ENCODE measurements at places on chromosomes 6 and 20.

DNA sequence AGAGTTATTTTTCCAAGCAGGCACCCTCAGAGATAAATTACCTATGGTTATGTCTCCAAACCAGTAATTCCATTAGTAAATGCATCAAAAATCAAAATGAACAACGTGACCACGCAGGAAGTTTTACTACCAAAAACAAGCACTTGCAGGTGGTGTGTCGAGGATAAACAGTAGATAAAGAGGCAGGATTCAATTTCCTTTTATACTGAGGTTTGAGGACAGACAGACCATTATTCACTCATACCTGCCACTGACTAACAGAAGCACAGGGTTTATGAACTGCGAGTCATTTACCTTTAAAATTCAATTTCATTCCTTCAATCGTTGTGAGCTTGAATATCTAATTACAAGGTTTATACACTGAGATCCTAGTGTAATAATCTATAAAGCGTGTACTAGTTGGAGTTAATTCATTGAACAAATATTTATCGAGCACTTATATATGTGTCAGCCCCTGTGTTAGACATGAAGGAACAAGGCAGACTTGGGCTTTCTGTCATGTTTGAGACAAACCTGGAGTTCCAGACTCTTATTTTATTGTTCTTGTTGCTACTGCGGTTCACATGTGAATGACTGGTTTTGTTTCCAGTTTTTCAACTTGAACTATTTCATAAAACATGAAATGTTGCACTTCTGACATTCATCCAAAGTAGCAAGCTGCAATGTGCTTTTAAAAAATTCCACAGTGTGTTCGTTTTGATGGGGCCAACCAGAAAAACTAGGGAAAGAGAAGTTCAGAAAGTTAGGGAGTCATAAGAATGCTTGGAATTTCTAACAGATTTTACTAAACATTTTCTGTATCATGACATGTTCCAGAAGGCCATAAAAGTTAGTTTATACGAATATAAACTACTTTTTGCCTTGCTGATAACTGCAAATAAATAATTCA lies 205.6 kb downstream of the UST start:
- DNase-seq: no peak

DNA sequence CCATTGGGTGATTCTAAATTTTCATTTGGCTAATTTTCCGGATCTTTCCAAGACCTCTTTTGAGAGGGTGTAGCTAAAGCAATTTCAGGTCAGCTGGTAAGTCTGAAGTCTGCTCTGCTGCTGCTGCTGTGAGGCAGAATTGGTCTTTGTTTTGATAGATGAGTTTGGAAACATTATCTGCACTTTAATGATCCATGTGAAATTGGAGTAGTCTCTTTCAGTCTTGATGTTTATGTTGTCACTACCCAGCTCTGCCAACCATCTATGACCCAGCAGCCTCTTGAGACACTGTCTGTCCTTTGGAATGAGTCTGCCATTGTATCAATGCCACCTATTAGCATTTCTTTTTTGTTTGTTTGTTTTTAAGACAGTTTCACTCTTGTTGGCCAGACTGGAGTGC lies 44.1 kb downstream of the TXNDC5 start:
- no peak for DNase-seq

- no peak for DNase-seq
These were observed 13.1 kb downstream of the MDFI start for GRCh38 chr6:41651246-41651961.

- no peak for DNase-seq
These were observed 191.5 kb downstream of the DLL1 start for GRCh38 chr6:170099387-170099786.

DNA sequence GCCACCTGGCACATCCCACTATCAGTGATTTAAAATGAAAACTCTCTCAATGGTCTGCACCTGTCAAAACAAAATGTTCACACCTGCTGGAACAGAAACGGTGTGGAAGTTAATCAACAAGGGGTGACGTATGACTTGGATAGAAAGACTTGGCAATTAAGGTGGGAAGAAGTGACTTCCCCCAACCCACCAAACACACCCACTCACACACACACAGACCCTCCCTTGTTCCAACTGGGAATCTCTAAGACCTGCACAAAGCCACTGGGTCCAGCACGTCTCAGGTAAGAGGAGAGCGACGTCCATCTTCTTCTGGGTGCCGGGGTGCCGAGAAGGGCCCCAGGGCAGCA lies 25.1 kb upstream of the TCFL5 start:
- DNase-seq: no peak

DNA sequence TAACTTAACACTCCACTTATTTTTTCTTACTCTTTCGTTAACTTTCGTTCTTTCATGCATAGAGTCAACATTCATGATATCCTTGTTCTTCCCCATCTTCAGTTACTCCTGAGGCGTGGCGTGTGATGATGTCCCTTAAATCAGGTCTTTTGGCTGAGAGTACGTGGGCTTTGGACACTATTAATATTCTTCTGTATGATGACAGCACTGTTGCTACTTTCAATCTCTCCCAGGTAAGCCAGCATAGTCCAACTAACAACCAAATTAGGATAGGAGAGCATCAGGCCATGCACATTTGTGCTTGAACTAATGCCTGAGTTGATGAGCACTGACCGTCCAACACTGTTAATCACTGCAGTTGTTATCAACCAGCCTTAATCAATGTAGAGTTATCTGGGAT lies 119.6 kb downstream of the TMEM242 start:
- no peak for DNase-seq

DNA sequence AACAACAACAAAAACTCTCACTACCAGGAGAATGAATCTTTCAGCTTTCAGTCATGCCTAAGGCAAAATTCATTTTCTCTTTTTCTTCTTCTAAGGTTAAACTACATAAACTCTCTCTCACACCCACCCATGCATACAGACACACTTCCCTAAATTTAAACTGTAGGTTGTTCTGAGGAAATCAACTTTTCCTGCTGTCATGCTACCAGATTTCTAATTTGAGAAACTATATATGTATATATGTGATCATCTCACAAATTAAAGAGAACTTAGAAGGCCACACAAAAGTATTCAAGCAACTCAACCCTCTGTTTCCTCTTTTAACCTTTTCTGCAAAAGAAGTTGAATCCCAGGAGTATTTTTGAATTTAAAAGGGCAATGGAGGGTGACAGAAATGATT lies 532.5 kb downstream of the KIF16B start:
- no peak for DNase-seq

Measured in stimulated activated CD4-positive, alpha-beta T cell treated with anti-CD3 and anti-CD28 coated beads, Interleukin-12 subunit alpha, Interleukin-12 subunit beta, amount 100 ng/mL, for 4 hours (primary cell).